Ascending aorta (tissue), 2 donors: ENCODE measurements at places on chromosomes 16 and 17.

- no peak for DNase-seq
These were observed 130.9 kb downstream of the ZFHX3 start for GRCh38 chr16:72917051-72917450.

DNA sequence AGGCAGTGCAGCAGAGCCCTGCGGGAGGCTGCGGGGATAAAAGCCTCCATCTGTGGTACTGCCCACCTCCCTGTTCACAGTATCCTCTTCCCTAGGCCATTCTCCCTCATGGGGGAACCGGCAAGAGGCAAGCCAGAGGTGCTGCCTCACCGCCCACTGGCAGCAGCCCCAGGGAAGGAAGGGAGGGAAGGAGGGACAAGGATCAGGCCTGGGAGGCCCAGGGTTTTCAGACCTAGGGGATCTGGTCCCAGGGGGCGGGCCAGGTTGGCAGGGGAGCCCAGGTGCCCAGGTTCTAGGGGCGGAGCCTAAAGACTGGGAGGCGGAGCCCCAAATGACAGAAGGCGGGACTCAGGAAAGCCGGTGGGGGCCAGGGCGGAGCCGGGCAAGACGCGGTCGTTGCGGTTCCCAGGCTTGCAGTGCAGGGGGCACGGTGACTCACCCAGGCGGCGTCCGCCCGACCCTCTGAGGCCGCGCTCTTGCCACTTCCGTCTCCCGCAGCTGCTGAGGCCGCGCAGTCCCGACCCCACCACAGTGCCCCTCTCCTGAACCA is 3.0 kb upstream of the MTMR4 start:
- DNase-seq, result no peak

GRCh38 chr17:56707312-56708219 is 114.1 kb downstream of the NOG start:
- no peak for DNase-seq

DNA sequence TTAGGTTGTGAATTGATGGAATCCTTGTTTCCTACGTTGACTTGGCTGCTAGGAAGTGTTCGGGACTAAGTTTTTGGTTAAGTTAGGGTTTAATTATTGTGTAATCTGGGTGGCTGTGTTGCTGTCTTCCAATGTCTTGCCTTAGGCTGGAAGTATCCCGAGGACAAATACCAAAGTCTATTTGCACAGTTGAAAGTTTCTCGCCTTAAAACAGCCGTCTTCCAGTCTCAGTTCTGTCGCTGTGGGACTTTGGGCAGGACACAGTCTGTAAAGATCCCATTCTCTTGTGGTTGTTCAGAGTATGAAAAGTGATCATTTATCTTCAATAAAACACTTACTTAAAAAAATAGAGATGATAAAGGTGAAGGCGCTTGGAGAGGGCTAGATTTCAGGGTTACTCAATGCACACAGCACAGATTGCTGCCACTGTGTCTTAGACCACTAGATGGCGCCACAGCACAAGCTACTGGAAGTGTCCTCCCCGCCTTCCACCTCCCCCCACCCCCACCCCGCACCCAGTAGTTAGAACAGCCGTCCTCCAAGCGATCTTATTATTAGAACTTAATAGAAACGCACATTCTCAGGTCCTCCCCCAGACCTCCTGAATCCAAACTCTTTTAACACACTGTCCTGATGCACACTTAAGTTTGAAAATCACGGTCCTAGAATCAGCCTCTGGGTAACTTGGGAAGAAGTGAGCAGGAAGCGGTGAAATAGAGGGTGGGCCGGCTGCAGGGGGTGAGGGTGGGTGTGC is 45.8 kb downstream of the AKAP1 start:
- peak; percentile 91 for DNase-seq

DNA sequence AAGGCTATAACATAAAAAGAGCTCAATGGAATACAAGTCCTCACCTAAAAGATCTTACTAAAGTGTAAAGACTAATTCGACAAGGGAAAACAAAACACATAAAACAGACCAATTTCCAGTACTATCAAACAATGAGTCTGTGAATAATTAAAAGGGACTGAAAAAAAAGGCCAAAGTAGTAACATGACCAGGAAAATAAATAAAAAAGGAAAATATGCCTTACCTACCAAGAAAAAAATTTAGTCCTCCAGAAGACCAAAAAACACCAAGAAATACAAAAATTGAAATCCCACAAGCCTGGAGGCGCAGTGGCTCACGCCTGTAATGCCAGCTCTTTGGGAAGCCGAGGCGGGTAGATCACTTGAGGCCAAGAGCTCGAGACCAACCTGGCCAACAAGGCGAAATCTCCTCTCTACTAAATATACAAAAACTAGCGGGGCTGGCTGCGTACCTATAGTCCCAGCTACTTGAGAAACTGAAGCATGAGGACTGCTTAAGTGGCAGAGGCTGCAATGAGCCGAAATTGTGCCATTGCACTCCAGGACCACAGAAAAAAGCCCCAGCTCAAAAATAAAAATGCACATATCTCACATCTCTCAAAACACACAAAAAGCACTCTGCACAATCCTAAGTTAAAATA is 60.8 kb downstream of the TEX14 start:
- no peak for DNase-seq

DNA sequence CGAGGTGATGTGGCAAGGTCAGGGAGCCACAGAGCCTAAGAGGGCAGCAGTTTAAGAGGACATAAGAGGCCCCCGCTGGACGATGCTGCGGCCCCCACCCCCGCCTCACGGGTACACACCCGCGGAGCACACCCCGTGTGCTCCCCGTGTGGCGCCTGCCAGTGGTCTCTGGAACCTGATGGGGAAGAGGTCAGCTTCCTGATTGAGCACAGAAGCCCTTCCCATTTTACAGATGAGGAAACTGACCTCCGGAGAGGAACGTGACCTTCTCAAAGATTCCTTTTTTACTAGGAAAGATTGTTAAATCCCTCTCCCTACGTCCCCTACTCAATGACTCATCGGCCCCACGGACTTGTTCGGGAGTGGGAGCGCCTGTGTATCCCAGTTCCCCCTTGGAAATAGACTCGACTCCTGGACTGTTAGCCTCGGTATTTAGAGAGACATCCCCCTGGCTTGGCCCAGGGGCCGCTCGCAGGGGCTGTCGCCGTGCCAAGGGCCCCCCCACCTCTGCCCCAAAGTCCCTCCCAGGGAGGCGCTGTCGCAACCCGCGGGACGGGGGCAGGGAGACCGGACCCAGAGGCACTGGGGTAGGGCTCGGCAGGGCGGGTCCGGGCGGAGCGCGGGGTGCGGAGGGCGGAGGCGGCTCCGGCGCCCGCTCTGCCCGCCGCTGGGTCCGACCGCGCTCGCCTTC is at the start of gene ABCC3:
ABCC3 (plus strand) TSS at position 658 of the 691 bp plus-strand sequence. CDS start 56 bp downstream, outside the sequence.
- peak; percentile 78 for DNase-seq

- no peak for DNase-seq
These were observed 72.2 kb downstream of the RPGRIP1L start for GRCh38 chr16:53631236-53632025.

GRCh38 chr16:49158029-49158642 is 123.5 kb downstream of the CBLN1 start:
- no peak for DNase-seq

GRCh38 chr17:2904135-2904534 is 107.9 kb downstream of the RAP1GAP2 start:
- no peak for DNase-seq

GRCh38 chr16:68265078-68265920 is 973 bp downstream of the SLC7A6 start:
- DNase-seq, result peak; percentile 90

DNA sequence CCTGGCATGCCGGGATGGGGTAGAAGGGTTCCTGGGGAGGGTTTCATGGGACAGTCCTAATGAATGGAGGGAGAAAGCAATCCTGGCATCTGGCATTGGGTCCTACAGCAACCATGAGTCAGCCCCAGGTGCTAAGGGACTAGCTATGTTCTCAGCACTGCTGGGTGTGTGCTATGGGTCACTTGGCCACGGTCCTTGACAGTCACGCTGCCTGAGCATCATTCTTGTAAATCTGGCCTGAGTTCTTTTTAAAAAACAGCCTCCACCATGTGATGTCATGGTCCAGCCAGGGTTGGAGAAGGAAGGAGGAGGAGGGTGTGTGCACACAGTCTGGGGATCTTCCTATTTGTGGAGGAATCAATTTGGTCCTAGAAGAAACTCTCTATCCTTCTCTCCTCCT is 6.2 kb upstream of the RAMP2 start:
- no peak for DNase-seq

- DNase-seq, result peak; percentile 78
These were observed at the start of gene PLEKHG4 for GRCh38 chr16:67279296-67280089. Gene PLEKHG4, plus strand, starts transcription at chr16:67279532. Its CDS starts 513 bp downstream, at chr16:67280045.

GRCh38 chr16:85652431-85653221 is 36.1 kb downstream of the GINS2 start:
- DNase-seq, result no peak

DNA sequence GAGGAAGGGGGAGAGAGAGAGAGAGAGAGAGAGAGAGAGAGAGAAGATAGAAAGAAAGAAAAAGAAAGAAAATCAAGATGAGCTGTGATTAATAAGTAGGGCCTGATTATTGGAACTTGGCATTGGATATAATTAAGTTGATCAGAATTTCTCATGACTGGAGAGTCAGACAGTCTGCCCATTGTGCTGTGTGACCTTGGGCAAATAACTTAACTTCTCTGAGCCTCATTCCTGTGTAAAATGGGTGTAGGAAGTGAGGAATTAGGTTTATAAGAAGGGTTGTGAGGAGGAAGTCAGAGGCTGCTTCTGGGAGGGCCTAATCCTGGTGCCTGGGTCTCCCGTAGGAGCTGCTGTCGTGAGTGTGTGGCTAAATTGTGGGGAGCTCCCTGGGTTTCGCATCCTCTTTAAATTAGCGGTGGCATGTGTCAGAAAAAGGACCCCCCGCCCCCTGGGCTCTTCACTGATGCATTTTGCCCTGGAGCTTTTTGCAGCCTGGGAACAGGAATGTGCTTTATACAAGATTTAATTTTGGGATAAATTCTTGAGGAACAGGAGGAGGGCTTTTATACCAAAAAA is 76.0 kb downstream of the CMIP start:
- DNase-seq, result no peak

DNA sequence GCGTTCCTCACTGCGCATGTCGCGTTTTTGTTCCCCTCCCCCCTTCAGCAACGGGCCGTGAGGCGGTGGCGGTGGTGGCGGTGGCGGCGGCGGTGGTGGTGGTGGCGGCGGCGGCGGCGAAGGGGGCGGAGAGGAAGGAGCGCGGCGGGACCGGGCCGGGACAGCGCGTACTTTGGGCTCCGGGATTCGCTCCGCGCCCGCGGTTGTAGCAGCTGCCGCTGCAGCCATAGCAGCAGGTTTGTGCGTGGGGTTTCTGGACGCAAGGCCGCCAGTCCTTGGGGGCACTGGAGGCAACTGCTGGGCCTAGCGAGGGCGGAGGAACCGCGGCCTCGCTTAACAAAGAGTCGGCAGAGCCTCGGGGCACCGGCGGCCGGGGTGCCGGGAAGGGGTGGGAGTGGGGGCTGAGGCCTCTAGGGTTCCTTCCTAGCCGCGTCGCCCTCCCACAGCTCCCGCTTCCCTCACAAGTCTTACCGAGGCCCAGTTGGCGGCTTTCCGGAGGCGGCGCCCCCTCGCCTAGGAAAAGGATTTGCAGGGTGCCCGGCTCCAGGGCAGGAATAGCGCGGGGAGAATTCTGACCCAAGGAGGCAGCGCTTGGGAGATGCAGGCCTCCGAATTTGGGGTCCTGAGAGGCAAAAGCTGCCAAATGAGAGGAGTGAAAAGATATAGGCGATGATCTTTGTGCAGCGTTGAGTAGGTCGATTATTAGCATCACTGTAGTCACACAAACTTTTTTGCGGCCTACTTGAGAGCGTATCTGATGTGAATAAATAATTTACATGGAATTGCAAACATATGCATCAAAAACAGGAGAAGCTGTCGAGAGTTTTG is at the start of gene DDX42:
DDX42 (plus strand) TSS at position 30 of the 828 bp plus-strand sequence. CDS start 12,880 bp downstream, outside the sequence.
- DNase-seq, result peak; percentile 93

- DNase-seq, result no peak
These were observed 87.5 kb upstream of the SDK2 start for GRCh38 chr17:73731733-73732132.

- DNase-seq, result no peak
These were observed 51.8 kb downstream of the PIMREG start for GRCh38 chr17:6496116-6496481.

- DNase-seq, result no peak
These were observed 11.3 kb downstream of the TMC6 start for GRCh38 chr17:78117027-78117981.

GRCh38 chr16:13042291-13042685 is 140.9 kb downstream of the SHISA9 start:
- DNase-seq, result no peak
